ENCODE measurements at places on chromosomes 5 and 9.

GRCh38 chr9:83473488-83473971 is 64.7 kb downstream of the FRMD3 start:
- DNase-seq = no peak

DNA sequence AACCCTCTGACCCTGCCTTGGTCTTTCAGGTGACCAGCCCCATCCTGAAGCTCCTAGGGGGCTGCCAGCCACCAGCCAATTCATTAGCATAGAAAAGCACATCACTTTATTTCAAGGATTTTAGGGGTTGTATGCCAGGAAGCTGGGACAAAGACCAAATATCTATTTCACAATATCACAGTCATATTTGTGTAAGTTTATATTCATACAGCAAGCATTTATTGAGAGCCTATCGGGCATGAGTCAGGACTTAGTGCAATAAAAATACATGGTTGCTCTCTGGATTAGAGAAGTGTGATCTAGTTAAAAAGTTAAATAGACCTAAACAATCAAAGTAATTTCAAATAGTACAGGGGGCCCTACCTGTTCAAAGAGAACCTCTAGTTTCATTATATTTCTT is 113.8 kb downstream of the ERCC6L2 start:
- no peak for DNase-seq

DNA sequence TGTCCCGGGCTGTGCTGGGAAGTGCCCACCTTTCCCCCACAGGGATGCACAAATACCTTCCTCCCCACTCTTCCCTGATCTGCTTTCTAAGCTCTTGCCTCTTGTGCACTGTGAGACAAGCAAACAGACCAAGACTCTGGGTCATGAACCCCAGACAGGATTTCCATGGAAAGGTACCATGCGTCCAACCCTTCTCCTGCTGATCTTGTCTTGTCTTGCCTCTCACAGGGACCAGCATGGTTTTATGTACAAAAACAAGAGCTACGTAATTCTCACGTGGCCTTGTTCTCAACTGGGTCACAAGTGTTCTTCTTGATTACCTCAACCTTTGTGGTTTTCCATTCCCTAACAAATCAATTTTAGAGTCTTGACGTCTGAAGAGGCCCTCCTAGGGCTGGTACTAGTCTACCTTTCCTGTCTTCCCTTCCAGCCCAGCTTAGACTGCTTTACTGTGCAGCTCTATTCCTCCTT is 176.5 kb upstream of the MAP3K1 start:
- DNase-seq = no peak

DNA sequence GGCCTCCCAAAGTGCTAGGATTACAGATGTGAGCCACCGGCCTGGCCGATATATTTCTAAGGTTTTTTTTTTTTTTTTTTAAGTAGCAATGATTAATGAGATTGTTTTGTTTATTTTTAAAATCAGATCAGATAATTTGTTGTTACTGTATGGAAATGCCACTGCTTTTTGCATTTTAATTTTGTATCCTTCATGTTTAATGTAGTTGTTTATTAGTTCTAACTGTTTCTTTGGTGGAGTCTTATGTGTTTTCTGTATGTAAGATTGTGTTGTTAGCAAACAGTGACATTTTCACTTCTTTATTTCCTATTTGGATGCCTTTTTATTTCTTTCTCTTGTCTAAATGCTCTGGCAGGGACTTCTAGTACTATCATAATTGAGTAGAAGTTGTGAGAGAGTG is 87.3 kb downstream of the DMXL1 start:
- no peak for DNase-seq

DNA sequence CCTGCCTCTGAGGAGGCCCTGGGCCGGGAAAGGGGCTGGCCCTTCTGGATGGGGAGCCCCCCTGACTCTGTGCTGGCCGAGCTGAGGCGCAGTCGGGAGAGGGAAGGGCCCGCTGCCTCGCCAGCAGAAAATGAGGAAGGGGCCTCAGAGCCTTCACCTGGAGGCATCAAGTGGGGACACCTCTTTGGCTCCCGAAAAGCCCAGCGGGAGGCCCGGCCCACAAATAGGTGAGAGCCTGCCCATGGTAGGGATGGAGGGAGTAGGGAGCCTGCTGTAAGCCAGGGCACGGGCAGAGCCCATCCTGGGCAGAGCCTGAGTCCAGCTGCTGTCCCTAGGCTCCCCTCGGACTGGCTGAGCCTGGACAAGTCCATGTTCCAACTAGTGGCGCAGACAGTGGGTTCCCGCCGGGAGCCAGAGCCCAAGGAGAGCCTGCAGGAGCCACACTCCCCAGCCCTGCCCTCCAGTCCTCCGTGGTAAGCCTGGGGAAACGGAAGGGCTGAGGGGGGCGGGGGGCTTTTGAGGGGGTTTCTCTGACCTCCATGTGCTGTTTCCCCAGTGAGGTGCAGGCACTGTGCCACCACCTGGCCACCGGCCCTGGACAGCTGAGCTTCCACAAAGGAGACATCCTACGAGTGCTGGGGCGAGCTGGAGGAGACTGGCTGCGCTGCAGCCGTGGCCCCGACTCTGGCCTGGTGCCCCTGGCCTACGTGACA is 44.3 kb upstream of the TESK1 start:
- no peak for DNase-seq

GRCh38 chr9:130193103-130193502 is 20.9 kb downstream of the NCS1 start:
- no peak for DNase-seq

- DNase-seq = no peak
Measured at GRCh38 chr5:77958642-77959330, 182.6 kb upstream of the TBCA start.

GRCh38 chr5:59597690-59598546 is 295.6 kb downstream of the PDE4D start:
- DNase-seq = no peak

DNA sequence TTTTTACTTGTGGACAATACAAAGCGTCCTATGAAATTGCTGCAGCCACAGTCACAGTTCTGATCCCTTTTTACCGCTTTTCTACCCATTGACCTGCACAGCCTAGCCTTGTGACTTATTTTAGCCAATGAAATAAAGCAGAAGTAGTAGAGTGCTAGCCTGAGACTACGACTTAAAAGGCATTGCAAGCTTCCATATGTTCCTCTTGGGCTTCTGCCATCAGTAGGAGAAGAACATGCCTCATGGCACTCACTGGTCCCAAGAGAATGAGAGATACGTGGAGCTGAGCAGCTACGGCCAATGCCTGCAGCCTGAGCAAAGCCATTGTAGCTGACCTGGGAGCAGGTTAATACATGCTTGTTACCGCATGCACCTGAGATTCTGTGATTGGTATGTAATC is 416.6 kb upstream of the CLINT1 start:
- no peak for DNase-seq

GRCh38 chr5:133612249-133612860 is at the start of gene FSTL4:
TSS of gene FSTL4 (minus strand) at chr5:133612541.
- DNase-seq = no peak

DNA sequence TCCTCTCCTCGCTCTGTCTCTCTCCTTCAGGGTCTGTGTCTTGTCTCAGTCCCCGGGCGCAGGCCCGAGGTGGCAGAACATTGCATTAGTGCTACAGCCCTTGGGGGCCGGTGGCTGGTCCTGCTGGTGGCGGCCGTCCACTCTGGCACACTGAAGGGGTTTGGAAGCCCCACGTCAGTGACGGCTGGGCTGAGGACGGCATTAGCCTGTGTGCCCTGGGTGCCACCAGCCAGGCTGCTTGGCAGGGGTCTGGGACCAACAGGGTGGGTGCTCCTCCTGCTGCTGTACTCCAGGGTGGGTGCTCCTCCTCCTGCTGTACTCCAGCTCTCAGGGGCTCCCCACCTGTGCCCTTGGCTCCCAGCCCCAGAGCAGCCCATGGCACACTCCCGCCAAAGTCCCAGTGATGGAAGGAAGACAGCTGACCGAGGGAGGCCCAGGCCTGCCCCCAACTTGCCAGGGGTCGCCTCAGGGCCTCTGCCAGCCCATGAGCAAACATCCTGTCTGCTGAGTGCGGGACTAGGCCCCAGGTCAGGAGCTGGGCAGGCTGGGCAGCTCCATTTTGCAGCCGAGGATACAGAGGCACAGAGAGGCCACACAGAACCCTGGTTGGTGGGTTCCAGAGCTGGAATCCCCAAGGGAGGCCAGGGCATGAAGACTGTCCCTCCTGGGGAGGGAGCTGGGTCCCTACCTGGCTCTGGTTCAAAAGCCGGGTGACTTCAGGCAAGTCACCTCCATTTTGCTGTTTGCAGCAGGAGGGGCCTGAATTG is 27.3 kb downstream of the SARDH start:
- no peak for DNase-seq

GRCh38 chr5:59387127-59387526 is 506.4 kb downstream of the PDE4D start:
- DNase-seq = no peak

DNA sequence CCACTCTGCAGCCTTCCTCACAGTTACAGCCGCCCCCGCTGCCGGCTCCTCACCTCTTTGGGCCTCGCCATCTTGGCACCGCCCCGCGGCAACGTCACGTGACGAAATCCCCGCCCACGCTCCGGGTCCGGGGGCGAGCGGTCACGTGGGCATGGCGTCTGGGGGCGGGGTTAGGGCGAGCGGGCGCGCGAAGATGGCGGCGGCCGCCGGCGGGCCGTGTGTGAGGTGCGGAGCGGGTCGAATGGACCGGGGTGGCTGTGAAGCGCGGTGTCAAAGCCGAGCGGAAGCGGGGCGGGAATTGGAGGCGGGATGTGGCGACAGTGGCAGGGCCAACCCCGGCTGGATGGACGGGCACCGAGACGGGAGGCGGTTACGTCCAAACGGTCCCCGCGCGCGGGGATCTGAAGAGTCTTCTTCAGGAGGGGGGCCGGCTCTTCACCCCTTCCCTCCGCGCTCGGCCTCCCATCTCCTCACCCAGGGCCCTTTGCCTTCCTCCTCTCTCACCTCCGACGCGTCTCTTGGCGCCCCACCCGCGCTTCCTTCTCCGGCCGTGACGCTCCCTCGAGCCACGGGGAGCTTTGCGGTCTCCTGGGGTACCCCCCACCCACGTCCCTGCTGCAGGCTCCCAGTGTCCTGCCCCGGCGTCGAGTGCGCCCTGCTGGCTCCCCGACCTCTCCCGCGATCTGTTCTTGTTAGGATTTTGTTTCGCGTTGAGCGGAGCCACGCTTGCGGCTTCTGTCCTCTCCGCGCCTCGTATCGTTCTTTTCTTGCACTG is at the start of the genes DOLK and NUP188:
DOLK (minus strand) TSS at position 77 of the 775 bp plus-strand sequence. CDS start 300 bp downstream, outside the sequence.
NUP188 (plus strand) TSS at position 173 of the 775 bp plus-strand sequence; CDS start at position 194, 21 bp downstream.
- peak; percentile 95 for DNase-seq

GRCh38 chr5:141094481-141095262 is at the start of gene PCDHB2:
TSS of gene PCDHB2 (plus strand) at chr5:141094615. CDS start at chr5:141094791, 176 bp downstream.
- DNase-seq = no peak

GRCh38 chr5:96654209-96654608 is 8.0 kb upstream of the CAST start:
- DNase-seq = no peak

Measured in anterior cingulate cortex (tissue), 58 donors.